ENCODE measurements at places on chromosomes 11 and 22.

GRCh38 chr11:4074266-4074665 is 20.3 kb upstream of the RRM1 start:
- no peak for DNase-seq

GRCh38 chr11:113907152-113907551 is 2.6 kb downstream of the HTR3B start:
- DNase-seq, result no peak

DNA sequence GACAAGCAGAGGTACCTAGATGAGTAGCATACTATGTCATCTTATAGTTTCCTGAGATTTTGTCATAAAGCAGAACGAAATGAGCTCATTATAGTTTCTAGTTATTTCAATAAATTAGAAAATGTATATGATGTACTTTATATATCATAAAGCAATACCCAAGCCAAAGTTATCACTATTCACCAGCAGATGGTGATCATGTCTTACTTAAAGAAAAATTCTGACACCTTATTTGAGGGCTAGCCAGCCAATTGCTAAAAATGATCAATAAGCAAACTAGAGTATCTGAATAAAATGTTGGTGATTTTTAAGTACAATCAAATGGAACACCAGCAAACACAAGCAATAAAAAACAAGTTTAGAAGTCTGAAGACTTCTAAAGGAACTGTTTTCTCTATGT is 44.1 kb downstream of the RSF1 start:
- DNase-seq, result no peak

- DNase-seq, result no peak
Observed at GRCh38 chr11:75500742-75501141, 25.0 kb downstream of the GDPD5 start.

- DNase-seq, result no peak
Observed at GRCh38 chr22:34236527-34236926, 316.3 kb upstream of the LARGE1 start.

- no peak for DNase-seq
Observed at GRCh38 chr11:1918436-1919315, 827 bp upstream of the TNNT3 start.

GRCh38 chr11:48062649-48063048 is 82.3 kb downstream of the PTPRJ start:
- DNase-seq, result no peak

GRCh38 chr11:110249766-110250165 is 46.6 kb downstream of the RDX start:
- no peak for DNase-seq

GRCh38 chr22:33866511-33866910 is 53.8 kb downstream of the LARGE1 start:
- no peak for DNase-seq

Measured in stromal cell of bone marrow (primary cell).